ENCODE measurements at places on chromosomes 3 and 15. TPM values are rescaled to one million over a fixed set of nuclear protein-coding genes. Genes with fewer than 3 reads are reported as not detected.
A peak's percentile ranks its signal among the peaks of the same experiment; 100 is the strongest.

- DNase-seq, result no peak
These were observed 45.5 kb downstream of the KBTBD12 start for GRCh38 chr3:127960421-127960965.

GRCh38 chr3:72549761-72550581, 298.3 kb downstream of the SHQ1 start:
- no peak for DNase-seq

- no peak for DNase-seq
These were observed 25.8 kb downstream of the SIAH2 start for GRCh38 chr3:150736903-150737832.

GRCh38 chr3:45915518-45916231, 27.6 kb upstream of the CXCR6 start:
- DNase-seq, result no peak

DNA sequence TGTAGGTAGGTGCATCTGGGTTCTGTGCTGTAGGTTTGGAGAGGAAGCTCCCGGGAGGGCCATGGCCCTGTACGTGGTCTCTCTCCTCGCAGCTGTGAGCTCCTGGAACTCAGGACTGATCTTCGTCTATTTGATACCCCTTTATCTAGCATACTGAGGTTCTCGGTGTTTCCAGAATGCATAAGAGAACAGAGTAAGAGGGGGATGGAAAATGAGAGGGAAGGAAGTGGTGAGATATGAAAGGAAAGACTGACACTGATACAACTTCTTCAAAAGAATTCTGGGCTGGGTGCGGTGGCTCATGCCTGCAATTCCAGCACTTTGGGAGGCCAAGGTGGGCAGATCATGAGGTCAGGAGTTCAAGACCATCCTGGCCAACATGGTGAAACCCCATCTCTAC, 90.7 kb downstream of the CHRD start:
- DNase-seq, result no peak

GRCh38 chr3:110567029-110567428, 504.6 kb upstream of the NECTIN3 start:
- no peak for DNase-seq

DNA sequence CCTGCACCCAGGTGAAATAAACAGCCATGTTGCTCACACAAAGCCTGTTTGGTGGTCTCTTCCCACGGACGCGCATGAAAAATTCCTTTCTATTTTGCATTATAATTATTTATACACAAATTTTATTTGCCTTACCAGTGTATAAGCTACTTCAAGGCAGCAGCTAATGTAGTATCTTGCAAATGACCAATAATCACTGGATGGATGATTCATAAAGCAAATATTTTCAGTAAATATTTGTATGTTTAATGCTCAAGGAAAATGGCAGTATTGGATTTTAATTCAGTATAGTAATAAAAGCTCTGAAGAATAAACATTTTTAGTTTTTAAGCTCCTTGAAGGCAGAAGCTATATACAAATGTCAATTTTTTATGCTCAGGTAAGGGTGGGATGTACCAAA, 158.7 kb upstream of the NANOGP8 start:
- DNase-seq, result no peak

- DNase-seq, result no peak
These were observed 123.0 kb downstream of the ASB7 start for GRCh38 chr15:100725121-100726069.

- no peak for DNase-seq
These were observed 220.5 kb downstream of the NECTIN3 start for GRCh38 chr3:111292117-111292516.

DNA sequence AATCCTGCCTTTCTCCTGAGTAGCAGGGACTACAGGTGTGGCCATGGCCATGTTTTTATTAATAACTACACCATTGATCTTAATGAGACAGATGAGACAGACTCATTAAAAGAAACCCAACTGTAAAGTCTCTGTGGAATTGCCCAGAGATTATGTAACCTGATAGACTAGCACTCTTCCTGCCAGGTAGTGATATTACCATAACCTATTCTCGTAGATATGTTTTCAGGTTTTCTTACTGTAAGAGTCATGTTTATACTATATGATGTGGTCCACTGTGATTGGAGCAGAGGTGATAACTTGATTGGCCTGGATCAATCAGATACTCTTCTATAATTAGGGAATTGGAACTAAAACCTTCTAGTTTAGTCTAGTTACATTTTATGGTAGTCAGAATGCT, 93.7 kb downstream of the NFKBIZ start:
- no peak for DNase-seq

DNA sequence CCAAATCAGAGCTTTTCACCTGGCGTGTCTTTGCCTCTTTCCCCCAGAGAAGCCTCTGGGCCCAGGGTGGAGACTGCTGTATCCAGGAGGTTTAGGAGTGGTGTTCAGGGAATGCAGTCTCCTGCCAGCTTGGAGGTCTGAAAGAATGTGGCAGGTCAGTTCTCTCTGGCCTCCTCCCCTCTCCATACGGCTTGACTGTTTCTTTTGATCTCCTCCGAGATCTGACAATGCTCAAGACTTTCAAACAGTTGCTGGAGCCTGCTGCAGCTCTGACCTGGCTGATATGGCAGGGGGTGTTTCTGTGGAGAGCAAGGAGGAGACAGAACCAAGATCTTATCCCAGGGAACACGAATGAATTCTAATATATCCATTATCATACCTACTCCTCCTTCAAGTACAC, 24.7 kb upstream of the TM4SF4 start:
- DNase-seq, result no peak

- no peak for DNase-seq
These were observed 15.1 kb downstream of the CTSH start for GRCh38 chr15:78929536-78930264.

- DNase-seq, result no peak
These were observed 66.8 kb downstream of the ABTB1 start for GRCh38 chr3:127739347-127740135.

DNA sequence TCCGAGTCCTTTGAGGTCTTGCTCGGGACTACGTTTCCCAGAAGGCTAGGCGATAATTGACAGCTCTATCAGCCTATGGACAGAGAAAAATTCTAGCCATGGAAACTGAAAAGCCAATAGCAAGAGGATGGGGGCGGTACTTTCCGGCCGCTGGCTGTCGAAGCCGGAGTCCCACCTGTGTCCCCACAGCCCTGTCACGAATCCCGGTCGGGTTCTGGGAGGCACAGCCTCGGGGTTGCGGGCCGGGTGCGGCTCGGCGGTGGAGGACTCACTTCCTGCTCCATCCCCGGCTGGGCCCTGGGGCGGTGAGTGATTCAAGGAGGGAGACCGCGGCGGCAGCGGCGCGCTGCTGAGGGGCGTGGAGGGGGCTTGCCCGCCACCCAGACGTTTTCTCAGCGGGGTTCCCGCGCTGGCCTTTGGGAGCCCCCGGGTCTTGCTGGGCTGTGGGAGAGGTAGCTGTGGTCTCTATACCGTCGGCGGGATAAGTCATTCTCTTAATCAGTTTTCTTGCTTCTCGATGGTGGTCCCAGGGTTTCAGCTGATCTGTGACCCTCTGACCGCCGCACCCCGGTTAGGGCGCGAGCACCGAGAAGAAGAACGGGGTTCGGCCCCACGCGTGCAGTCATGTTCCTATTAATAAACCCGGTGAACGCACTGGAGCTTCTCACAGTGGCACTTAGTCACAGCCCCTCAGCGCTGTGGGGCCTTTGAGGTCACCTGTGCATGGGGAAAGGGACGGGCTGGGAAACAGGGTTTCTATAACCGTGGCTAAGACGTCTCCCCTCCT, at the start of gene ZNF774:
ZNF774 (plus strand) TSS at position 178 of the 787 bp plus-strand sequence. CDS start 2,377 bp downstream, outside the sequence.
- DNase-seq, result peak; percentile 93

DNA sequence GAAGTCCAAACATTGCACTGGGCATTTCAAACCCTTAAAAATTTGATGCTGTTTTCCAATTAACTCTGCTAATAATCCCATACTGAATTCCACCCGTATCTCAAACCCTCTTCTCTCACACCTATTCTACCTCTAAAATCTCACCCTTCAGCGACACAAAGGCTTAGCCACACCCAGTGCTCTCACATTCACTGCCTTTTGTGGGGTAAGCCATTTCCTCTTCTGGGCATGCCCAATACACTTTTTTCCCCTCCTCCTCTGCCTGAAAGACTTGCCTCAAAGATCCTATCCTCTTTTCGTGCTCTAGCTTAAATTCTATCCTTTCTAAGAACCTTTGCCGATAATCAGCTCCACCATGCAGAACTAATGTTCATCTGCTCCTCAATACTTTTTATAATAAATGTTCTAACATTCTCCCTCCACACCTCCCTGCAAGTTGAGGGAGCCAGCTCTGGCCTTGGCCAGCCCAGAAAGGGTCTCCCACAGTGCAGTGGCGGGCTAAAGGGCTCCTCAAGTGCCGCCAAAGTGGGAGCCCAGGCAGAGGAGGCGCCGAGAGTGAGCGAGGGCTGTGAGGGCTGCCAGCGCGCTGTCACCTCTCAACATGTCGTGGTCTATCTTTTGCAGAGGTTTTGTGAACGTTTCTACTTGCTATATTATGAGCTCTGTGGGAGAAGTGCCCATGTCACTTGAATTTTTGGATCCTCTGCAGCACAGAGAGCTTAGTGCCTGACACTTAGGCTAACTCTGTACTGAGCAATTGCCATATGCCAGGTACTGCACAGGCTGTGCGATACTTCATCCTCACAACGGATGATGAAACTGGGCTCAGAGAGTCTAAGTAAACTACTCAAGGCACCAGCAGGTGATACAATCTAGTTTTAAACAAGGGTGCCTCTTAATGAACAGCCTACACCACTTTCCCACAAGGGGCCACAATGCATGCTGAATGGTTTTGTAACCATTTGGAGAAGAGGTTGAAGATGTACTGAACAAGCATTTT, 53.6 kb upstream of the BCL6 start:
- DNase-seq, result no peak

- no peak for DNase-seq
These were observed 2.2 kb upstream of the GLB1 start for GRCh38 chr3:33099109-33099645.

GRCh38 chr3:105177576-105177975, 189.1 kb upstream of the ALCAM start:
- no peak for DNase-seq

- DNase-seq, result no peak
These were observed 174.5 kb upstream of the GAP43 start for GRCh38 chr3:115448851-115449250.

DNA sequence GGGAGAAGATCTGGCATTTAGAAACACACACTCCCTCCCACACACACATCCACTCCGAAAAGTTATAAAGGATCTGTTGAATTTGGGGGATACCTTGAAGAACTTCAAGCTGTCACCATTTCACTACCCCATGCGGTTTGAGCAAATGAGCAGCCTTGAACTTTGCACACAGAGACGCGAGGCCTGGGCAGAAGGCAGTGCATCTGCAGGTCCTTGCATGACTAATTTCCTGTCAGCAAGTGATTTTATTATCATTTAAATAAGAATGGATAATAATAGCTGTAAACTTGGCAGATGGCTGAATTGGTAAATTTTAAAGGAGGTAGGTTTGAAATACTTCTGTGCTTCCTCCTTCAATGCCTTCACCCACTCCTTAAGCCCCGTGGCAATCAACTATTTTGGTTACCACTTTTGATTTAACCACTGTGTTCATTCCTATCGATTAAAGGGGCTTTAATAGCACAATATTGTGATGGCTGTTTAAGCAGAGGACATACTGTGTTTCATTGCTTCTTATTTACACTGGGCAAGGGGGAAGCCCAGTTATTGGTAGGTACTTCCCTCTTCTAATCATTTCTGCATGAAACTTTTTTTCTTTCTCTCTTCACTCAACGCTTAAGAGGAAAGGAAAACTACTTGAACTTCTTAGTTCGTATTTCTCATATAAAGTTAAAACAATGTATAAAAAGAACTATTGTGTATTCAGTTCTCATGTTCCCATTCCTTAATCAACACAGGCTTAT, 108.1 kb downstream of the ROBO2 start:
- DNase-seq, result no peak

- no peak for DNase-seq
These were observed 325.6 kb upstream of the AZI2 start for GRCh38 chr3:28674212-28674611.

CD96 gene
- 5.6 TPM for total RNA-seq

NPAP1 gene
- 0.12 TPM for total RNA-seq

SPATA12 gene
- 0.15 TPM for total RNA-seq

CHAC1 gene
- total RNA-seq, result 1.8 TPM

GCSAM gene
- 1.5 TPM for total RNA-seq

GOLGA8J gene
- total RNA-seq, result 0.59 TPM

CHDH gene
- total RNA-seq, result 17.3 TPM

CCR8 gene
- not detected for total RNA-seq

SMCO1 gene
- total RNA-seq, result not detected

CP gene
- 48.9 TPM for total RNA-seq
